CD4-positive, alpha-beta T cell treated with Interleukin-21 for 1 hour (primary cell): ENCODE measurements at places on chromosomes 5 and 9.

DNA sequence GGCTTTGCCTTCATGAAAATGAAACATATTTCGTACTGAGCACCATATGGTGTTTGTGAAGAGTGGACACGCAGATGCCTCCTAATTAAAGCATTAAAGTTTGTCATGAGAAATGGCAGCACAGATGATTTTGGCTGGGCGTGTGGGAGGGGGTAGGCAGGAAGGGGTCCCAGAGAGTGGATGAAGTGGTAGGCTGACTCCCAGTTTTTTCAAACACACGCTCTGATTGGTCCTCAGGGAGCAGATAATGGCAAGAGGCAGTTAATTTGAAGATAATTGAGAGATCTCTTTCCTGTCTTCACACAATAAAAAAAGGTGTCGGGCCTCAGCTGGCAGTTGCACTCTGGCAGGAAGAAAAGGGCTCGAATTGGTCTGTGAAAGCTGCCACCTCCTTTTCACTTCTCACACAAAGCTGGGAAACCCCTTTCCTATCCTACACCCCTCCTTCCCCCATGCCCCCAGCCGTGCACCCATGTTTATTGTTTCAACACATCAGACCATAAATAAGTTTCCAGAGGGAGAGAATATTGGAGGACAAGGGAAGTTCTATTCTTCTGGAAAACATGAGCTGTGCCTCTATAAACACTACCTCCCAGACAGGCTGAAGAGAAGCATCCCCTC lies 429.6 kb downstream of the ARHGEF28 start:
- no peak for DNase-seq

- no peak for DNase-seq
These were observed 100.7 kb upstream of the MVB12B start for GRCh38 chr9:126225611-126226609.

DNA sequence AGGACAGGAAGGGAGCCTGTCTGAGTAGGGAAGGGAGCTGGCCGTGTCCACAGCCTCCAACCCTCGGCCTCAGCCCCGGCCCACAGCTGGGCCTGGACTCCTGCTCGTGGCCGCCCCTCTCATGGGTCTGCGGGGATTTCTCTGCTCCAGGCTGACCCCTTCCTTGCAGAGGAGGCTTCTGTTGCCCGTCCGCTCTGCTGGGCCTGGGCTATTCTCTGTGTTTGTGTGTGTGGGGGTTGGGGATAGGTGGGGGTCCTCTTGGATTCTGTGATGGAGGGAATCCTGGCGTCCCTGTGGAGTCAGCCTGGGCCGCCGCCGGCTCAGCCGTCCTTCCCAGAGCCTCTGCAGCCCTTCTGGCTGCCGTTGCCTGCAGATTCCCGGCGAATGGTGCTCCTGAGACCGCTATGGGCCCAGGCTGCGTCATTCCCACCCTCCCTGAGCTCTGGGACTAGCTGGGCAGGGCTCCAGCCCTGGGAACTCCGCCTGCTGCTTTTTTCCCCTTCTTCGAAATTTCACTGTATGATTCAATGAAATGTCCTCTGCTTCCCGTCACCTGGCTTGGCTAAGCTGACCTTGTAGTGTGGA lies 64.2 kb downstream of the FGF18 start:
- no peak for DNase-seq

- no peak for DNase-seq
These were observed 137.1 kb upstream of the ERCC6L2 start for GRCh38 chr9:95738438-95738837.

GRCh38 chr9:61665829-61666228 lies 476.0 kb downstream of the SPATA31A7 start:
- no peak for DNase-seq

- peak; percentile 19 for DNase-seq
These were observed 185.2 kb upstream of the KLF4 start for GRCh38 chr9:107674721-107675277.

- peak; percentile 63 for DNase-seq
These were observed 5.8 kb upstream of the SNAPC3 start for GRCh38 chr9:15416880-15417279.

GRCh38 chr5:178356431-178356872 lies 123.8 kb upstream of the PHYKPL start:
- DNase-seq = no peak

GRCh38 chr9:114350636-114351401 lies 21.1 kb downstream of the ORM2 start:
- DNase-seq = no peak

DNA sequence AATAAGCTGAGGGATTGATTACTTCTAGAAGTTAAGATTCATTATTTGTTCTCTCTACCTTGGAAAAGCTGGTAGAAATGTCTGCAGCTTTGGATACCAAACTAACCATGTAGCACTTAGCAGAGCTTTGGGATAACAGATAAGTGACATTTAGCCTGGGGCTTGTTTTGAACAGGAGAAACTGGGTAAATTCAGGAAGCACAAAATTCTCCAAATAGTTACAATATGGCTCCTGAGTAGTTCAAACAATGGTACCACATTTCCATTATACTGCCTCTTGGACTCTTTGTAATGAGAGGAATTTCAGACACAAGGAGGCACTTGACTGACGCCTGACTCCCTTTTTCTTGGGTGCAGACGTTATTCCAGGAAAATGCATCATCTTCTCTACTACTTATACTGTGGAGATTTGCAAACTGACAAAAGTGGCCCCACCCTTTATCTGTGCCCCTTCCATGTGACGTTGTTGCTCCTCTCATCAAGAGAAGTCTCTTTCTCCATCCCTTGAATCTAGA lies 22.5 kb downstream of the PRUNE2 start:
- no peak for DNase-seq

- no peak for DNase-seq
These were observed 2.3 kb downstream of the CRB2 start for GRCh38 chr9:123358181-123358905.

GRCh38 chr5:15209053-15209762 lies 290.8 kb upstream of the FBXL7 start:
- DNase-seq = no peak

GRCh38 chr9:128323212-128323730 lies 632 bp downstream of the COQ4 start:
- DNase-seq = no peak

- DNase-seq = no peak
These were observed 143.3 kb downstream of the GABBR2 start for GRCh38 chr9:98565152-98566135.

DNA sequence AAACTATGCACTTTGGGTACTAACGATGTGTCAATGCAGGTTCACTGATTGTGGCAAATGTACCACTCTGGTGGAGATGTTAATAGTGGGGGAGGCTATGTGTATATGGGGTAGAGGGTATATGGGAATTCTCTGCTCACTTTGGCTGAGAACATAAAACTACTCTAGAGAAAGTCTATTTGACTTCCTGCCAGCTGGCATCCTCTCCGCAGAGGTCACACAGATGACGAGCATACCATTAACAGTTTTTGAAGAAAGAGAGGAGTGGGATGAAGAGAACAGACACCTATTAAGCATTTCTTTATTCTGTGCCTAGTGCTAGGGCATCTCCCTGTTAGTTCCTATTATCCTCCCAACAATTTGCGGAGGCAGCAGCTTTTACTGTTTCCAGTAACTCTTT lies 58.4 kb upstream of the TRIM32 start:
- no peak for DNase-seq

DNA sequence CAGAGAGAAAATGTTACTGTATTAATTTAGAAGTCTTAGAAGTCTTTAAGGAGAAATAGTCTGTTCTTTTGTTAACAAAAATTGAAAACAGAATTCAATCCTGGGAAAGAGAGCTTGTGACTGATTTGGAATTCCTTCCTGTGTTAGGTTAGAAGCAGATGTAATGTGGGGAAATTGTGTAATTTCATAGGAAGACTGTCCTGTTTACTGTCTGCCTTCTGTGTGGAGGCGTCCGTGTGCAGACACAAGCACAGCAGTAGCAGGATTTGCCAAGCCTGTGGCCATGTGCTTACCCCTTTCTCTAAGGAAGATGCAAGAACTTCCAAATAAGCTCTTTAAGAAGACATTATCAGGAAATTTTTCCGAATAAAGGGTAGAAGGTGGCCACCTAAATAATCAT lies 36.7 kb upstream of the F2R start:
- no peak for DNase-seq

DNA sequence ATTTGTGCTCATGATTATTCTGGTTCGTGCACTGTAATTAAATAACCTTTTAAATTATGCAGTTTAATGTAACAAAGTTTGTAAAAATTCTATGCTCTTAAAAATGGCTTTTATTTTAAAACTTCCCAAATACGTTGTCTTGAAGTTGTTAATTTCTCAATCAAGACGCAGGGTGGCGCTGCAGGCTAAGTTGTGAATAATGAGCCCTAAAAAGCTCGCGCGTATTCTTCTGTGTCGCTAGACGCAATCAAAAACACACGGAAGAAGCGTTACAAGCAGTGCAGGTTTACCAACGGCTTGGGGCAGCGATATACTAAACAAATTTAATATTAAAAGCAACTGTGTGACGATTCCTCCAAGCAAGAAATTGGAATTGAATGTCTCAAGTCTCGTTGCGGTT lies at the start of gene PCDHB4:
Gene PCDHB4, plus strand, starts transcription at position 256 of the 400 bp plus-strand sequence. CDS start 181 bp downstream, outside the sequence.
- DNase-seq = no peak

DNA sequence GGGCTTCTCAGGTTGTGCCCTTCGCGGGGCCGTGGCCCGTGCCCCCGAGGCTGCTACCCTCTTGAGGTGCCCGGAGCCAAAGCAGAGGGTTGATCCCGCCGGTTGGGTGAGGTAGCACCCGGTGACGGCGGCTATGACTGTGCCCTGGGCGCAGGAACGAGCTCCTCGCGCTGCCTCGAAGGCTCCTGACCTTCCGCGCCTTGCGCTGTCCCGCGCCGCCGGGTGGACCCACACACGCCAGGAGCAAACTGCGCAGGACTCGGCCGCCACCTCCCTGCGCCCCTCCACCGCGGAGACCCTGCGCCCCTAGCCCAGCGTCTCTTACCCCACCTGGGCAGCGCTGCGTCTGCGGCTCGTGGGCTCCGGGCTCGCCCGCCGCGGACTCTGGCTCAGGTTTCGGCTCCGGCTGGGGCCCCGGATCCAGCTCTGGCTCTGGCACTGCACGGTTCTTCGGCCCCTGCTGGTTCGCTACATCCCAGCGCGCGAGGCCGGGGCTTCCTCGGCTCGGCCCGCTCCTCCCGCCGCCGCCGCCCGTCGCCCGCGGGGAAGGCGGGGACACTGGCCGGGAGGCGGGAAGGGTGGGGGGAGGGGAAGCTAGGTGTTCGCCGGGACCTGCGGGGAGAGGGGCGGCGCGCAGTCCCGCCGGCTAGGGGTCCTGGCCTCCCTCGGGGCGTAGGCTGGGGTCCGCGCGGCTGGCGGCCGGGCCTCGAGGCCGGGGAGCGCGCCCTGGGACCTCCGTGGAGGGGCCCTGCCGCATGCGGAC lies 5.4 kb upstream of the PITX1 start:
- no peak for DNase-seq

DNA sequence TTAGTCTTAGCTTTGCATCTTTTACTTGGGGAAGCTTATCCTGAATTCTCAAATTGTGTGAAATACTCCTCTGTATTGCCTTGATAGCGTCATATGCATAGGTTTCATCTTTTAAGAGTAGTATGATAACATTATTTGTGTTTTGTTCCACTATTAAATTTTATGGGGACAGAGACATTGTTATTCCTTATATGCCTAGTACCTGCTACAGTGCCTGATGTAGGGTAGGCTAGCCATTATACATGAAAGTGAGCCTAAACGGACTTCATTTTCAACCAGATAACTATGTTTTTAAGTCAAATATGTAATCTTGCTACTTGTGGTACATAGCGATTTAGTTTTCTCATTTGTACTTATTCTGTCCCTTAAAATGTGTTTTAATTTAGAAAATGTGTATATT lies 105.9 kb downstream of the DMXL1 start:
- DNase-seq = no peak
